B cell (primary cell): ENCODE measurements at places on chromosomes 2 and 18. TPM values are rescaled to one million over a fixed set of nuclear protein-coding genes. Genes with fewer than 3 reads are reported as not detected.

GRCh38 chr18:2960983-2961696 is 51.8 kb downstream of the LPIN2 start:
- H3K27me3 ChIP-seq = no peaks in the 10 kb centered on the region
- H3K36me3 ChIP-seq = no peaks in the 10 kb centered on the region
- H3K4me3 ChIP-seq = no peak overlapping the region
- peaks cover 75% of the 10 kb centered on the region for H3K4me1 ChIP-seq
- peak overlapping the region; percentile 82 for H3K27ac ChIP-seq

DNA sequence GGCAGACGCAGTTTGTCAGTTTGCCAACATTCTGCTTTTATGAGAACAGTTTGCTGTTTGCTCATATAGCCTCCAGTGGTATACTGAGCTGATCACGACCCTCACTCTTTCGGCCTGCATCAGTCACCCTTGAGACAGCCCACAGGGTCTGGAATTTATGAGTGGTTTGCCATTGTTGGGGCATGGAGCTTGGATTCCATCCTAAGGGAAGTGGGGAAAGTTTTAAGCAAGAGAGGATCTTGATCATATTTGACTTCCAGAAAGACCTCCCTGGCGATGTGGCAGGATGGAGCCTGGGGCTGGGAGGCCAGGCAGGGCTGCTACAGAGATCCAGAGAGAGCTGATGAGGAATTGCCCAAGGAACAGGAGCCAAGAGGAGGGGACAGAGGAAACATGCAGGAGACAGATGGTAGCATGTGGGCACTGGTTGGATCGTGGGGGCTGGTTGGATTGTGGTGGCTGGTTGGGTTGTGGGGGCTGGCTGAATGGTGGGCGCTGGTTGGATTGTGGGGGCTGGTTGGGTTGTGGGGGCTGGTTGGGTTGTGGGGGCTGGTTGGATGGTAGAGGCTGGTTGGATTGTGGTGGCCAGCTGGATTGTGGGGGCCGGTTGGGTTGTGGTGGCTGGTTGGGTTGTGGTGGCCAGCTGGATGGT is 27.3 kb upstream of the GPR17 start:
- H3K27me3 ChIP-seq = peaks cover 3% of the 10 kb centered on the region
- H3K4me3 ChIP-seq = no peak overlapping the region
- H3K4me1 ChIP-seq = peaks cover 26% of the 10 kb centered on the region
- H3K27ac ChIP-seq = no peak overlapping the region
- no peak for DNase-seq

- no peak for DNase-seq
- no peak overlapping the region for H3K27ac ChIP-seq
- H3K4me1 ChIP-seq = no peaks in the 10 kb centered on the region
- H3K36me3 ChIP-seq = no peaks in the 10 kb centered on the region
- H3K4me3 ChIP-seq = no peak overlapping the region
- H3K27me3 ChIP-seq = no peaks in the 10 kb centered on the region
These were observed 47.9 kb upstream of the MAPRE2 start for GRCh38 chr18:34993289-34993688.

DNA sequence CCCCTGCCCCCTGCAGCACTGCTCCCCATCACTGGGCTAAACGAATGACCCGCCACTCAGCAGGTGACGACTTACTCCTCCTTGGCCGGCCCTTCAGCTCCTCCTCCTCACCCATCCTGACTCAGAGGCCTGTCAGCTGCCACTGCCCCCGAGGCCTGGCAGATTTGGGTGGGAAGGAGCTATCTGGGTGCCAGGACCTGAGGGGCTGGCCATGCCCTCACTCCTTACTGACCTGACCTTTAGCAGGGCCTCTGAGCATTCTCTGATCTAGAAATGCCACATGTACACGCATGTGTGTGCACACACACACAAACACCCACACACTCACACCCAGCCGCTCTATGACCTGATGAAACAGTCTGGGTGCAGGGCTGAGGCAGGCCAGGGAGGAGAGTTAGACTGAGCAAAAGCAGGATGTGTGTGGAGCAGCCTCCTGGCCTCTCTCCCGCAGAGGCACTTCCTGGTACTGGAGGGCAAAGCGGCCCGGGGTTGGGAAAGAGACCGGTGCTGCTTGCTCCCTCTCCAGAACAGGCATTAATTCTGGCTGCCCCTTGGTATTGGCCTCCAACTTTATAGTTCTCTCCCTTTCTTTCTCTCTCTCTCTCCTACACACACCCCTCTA is 68.0 kb downstream of the ZFP36L2 start:
- no peak overlapping the region for H3K4me3 ChIP-seq
- no peaks in the 10 kb centered on the region for H3K36me3 ChIP-seq
- H3K27ac ChIP-seq = peak overlapping the region; percentile 84
- peaks cover 27% of the 10 kb centered on the region for H3K4me1 ChIP-seq
- DNase-seq = no peak

DNA sequence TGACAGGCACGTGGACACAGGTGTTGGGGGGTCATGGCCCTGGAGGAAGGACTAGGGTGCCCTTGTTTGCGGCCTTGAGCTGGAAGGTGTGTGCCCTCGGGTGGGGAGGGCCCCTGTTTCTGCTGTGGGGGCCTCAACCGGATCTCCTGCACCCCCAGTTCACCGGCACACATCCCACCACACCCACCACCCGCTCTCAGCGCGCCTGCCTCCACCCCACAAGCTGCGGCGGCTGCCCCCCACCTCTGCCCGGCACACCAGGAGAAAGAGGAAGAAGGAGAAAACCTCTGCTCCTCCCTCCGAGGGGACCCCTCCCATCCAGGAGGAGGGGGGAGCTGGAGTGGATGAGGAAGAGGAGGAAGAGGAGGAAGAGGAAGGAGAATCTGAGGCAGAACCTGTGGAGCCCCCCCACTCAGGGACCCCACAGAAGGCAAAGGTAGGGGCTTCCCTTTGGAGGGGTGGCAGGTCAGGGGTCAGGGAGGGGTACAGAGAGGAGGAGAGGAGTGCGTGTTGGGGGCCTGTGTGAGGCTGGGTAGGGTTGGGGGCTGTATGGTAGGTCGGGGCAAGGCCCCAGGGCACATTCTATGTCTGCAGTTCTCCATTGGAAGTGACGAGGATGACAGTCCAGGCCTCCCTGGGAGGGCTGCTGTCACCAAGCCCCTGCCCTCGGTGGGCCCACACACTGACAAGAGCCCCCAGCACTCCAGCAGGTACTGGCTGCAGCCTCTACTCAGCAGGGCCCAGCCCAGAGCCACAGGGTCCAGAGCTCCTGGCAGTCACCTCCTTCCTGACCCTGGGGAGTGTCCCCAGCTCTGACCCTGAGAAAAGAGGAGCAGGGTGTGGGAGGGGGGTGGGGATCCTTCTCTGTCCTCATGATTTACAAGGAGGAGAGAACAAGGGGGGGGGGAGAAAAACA is 1.8 kb downstream of the SLC4A3 start:
- peaks cover 38% of the 10 kb centered on the region for H3K27me3 ChIP-seq
- H3K4me3 ChIP-seq = no peak overlapping the region
- peaks cover 20% of the 10 kb centered on the region for H3K4me1 ChIP-seq
- no peak overlapping the region for H3K27ac ChIP-seq

Gene KLF7
- total RNA-seq = 81.2 and 93.2 TPM in 2 replicates

Gene KHK
- 4.0 and 5.5 TPM in 2 replicates for total RNA-seq
